ENCODE measurements at places on chromosomes 11 and 22. TPM values are rescaled to one million over a fixed set of nuclear protein-coding genes. Genes with fewer than 3 reads are reported as not detected.

The SMIM35 gene
- total RNA-seq, result not detected

The OR52E6 gene
- total RNA-seq, result not detected

GRCh38 chr22:46538814-46539160, 1.4 kb upstream of the CELSR1 start:
- no peak overlapping the region for H3K4me3 ChIP-seq
- H3K27ac ChIP-seq, result no peak overlapping the region
- DNase-seq, result no peak
- peaks cover 32% of the 10 kb centered on the region for H3K27me3 ChIP-seq

GRCh38 chr22:37258005-37258752, 14.1 kb upstream of the RAC2 start:
- no peak for DNase-seq
- H3K4me3 ChIP-seq, result no peak overlapping the region
- H3K4me1 ChIP-seq, result peaks cover 36% of the 10 kb centered on the region
- no peaks in the 10 kb centered on the region for H3K27me3 ChIP-seq
- no peaks in the 10 kb centered on the region for H3K36me3 ChIP-seq

DNA sequence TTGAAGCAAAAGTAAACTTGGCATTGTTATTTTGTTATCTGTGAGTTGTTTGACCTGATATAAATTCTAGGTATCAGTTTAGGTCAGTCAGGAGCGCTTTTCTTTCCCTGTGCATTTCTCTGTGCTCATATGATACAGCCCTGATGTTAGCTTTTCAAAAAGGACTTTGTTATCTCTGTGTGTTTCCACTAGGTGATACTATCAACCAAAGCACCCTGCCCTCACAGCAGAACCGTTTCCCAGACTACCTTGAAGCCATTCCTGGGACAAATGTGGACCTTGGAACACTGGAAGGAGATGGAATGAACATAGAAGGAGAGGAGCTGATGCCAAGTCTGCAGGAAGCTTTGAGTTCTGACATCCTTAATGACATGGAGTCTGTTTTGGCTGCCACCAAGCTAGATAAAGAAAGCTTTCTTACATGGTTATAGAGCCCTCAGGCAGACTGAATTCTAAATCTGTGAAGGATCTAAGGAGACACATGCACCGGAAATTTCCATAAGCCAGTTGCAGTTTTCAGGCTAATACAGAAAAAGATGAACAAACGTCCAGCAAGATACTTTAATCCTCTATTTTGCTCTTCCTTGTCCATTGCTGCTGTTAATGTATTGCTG, 87.7 kb upstream of the BIRC3 start:
- H3K4me3 ChIP-seq, result no peak overlapping the region
- H3K4me1 ChIP-seq, result peaks cover 24% of the 10 kb centered on the region
- H3K27me3 ChIP-seq, result no peaks in the 10 kb centered on the region
- H3K27ac ChIP-seq, result no peak overlapping the region
- no peak for DNase-seq
- no peaks in the 10 kb centered on the region for H3K36me3 ChIP-seq

GRCh38 chr11:297051-297585, 2.2 kb downstream of the IFITM5 start:
- H3K4me3 ChIP-seq, result no peak overlapping the region
- no peak for DNase-seq
- H3K27ac ChIP-seq, result no peak overlapping the region
- no peaks in the 10 kb centered on the region for H3K4me1 ChIP-seq
- no peaks in the 10 kb centered on the region for H3K36me3 ChIP-seq
- peaks cover 8% of the 10 kb centered on the region for H3K27me3 ChIP-seq
